ENCODE measurements at places on chromosomes 2 and 18. TPM values are rescaled to one million over a fixed set of nuclear protein-coding genes. Genes with fewer than 3 reads are reported as not detected.

CELF4 gene
- total RNA-seq = not detected

EMILIN1 gene
- 661 TPM for total RNA-seq

CYTIP gene
- not detected for total RNA-seq

CYP27C1 gene
- not detected for total RNA-seq

BMP10 gene
- total RNA-seq = not detected

TMEM178A gene
- 1.0 TPM for total RNA-seq

CRYGC gene
- total RNA-seq = not detected

TYMS gene
- 17.6 TPM for total RNA-seq

GATA6 gene
- total RNA-seq = 30.0 TPM

SRSF7 gene
- total RNA-seq = 55.0 TPM

SIX3 gene
- not detected for total RNA-seq

RESP18 gene
- total RNA-seq = not detected

TRIP12 gene
- 95.4 TPM for total RNA-seq

KLHL29 gene
- 3.5 TPM for total RNA-seq

HTR2B gene
- 4.3 TPM for total RNA-seq

VSNL1 gene
- not detected for total RNA-seq

UGT1A5 gene
- total RNA-seq = not detected

ACOXL gene
- not detected for total RNA-seq

APOB gene
- total RNA-seq = 0.56 TPM

PCBP1 gene
- total RNA-seq = 155 TPM

SERPINB4 gene
- not detected for total RNA-seq

COL6A3 gene
- 5,410 TPM for total RNA-seq

ZNF396 gene
- 0.88 TPM for total RNA-seq

DNAH7 gene
- 0.12 TPM for total RNA-seq

Measured in cardiac ventricle fibroblast (primary cell).